Ureter (tissue), 1 donor: ENCODE measurements at places on chromosomes 3 and 15. TPM values are rescaled to one million over a fixed set of nuclear protein-coding genes. Genes with fewer than 3 reads are reported as not detected.

The SMAD6 gene
- 17.4 TPM for total RNA-seq

The CD80 gene
- 0.26 TPM for total RNA-seq

The ITIH4 gene
- 37.1 TPM for total RNA-seq

The PTPN23 gene
- 55.1 TPM for total RNA-seq

The ITGA11 gene
- 22.8 TPM for total RNA-seq

The CEP19 gene
- total RNA-seq = 0.62 TPM

The DNAJA4 gene
- 78.0 TPM for total RNA-seq

The HDC gene
- 5.6 TPM for total RNA-seq

The IFRD2 gene
- 104 TPM for total RNA-seq

The PLSCR5 gene
- total RNA-seq = not detected

The ALG1L2 gene
- total RNA-seq = 0.99 TPM

The DUOXA1 gene
- total RNA-seq = 87.3 TPM
